ENCODE measurements at places on chromosomes 4 and X. TPM values are rescaled to one million over a fixed set of nuclear protein-coding genes. Genes with fewer than 3 reads are reported as not detected.

GRCh38 chr4:40721730-40722171 lies 28.0 kb upstream of the NSUN7 start:
- H3K27ac ChIP-seq = no peak overlapping the region
- peak; percentile 73 for DNase-seq
- no peak overlapping the region for H3K4me3 ChIP-seq
- no peaks in the 10 kb centered on the region for H3K36me3 ChIP-seq
- no peaks in the 10 kb centered on the region for H3K4me1 ChIP-seq

GRCh38 chrX:77003956-77004355 lies 443.2 kb upstream of the FGF16 start:
- no peak overlapping the region for H3K4me3 ChIP-seq
- no peaks in the 10 kb centered on the region for H3K27me3 ChIP-seq
- no peaks in the 10 kb centered on the region for H3K36me3 ChIP-seq
- H3K27ac ChIP-seq = no peak overlapping the region
- no peaks in the 10 kb centered on the region for H3K4me1 ChIP-seq
- no peak for DNase-seq

DNA sequence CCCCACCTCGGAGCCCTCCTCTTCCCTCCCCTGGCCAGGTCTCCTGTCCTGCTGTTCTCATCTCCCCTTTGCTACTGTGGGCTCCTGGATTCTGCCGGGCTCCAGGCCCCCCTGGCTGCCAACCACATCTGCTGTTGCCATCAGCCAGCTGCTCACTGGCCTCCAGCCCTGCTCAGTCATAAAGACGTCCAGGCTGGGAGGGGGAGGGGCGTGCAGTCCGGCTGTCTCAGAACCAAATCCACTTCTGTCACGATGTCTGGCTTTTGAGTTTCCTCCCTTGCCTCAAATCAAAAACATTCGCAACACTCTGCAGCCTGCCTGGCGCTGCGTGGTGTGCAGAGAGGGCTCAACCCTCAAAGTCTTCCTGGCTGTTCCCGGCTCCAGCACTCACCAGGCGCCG lies 7.1 kb downstream of the RASL11B start:
- H3K4me1 ChIP-seq = peaks cover 5% of the 10 kb centered on the region
- no peaks in the 10 kb centered on the region for H3K27me3 ChIP-seq
- no peak overlapping the region for H3K4me3 ChIP-seq

GRCh38 chr4:185425647-185426352 lies at the start of gene UFSP2:
Gene UFSP2 (minus strand): TSS chr4:185425964. CDS start chr4:185425868, 96 bp downstream.
- H3K27me3 ChIP-seq = no peaks in the 10 kb centered on the region
- peaks cover 9% of the 10 kb centered on the region for H3K4me1 ChIP-seq
- H3K27ac ChIP-seq = peak within 1 kb of the TSS; percentile 99
- peak; percentile 86 for DNase-seq
- no peaks in the 10 kb centered on the region for H3K36me3 ChIP-seq

DNA sequence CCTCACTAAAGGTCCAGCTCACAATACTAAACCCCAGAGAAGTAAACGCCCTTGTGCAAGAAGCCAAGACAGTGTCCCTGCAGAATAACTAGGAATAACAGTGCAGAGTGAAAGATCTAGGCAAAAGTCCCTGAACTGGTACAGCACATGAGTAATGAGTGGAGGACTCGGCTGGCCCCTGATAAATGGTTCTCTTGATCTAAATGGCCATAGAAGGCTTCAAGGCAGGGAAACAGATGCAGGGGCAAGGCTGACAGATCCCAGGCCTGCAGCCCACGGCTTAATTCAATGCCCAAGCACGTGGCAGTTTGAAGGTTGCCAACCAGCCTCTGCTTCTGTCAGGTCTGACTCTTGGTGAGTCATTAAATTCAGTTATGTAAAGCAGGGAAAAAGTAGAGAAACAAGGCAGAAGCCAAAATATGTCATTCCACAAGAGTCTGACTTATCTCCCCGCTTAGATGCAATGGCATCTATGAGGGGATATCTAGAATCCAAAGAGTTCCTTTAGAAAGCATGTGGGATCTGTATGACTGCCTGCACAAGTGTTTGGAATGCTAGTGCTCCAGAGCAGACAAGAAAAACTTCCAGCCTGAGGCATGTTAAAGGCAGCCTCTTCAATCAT lies 121.3 kb downstream of the PRDM5 start:
- H3K27me3 ChIP-seq = no peaks in the 10 kb centered on the region
- H3K27ac ChIP-seq = peak overlapping the region; percentile 16
- no peaks in the 10 kb centered on the region for H3K36me3 ChIP-seq
- no peaks in the 10 kb centered on the region for H3K4me1 ChIP-seq
- no peak overlapping the region for H3K4me3 ChIP-seq

DNA sequence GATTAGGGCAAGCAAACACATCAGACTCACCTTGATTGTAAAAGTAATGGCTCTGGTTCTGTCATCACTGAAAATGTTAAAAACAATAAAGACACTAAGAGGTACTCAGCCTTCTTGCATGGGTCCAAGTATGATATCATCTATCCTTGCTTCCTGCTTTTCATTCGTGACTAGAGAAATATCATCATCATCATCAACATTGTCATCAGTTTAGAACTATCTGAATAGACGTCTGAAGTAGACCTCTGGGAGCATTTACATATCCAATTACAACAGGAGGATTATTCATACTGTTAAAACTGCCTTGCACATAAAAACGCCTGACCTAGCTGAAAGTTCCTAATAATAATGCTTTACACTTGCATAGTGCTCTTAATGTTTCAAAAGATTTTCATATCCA lies 9.8 kb upstream of the FRAS1 start:
- no peaks in the 10 kb centered on the region for H3K27me3 ChIP-seq
- DNase-seq = no peak
- no peak overlapping the region for H3K4me3 ChIP-seq
- no peaks in the 10 kb centered on the region for H3K4me1 ChIP-seq
- no peaks in the 10 kb centered on the region for H3K36me3 ChIP-seq

DNA sequence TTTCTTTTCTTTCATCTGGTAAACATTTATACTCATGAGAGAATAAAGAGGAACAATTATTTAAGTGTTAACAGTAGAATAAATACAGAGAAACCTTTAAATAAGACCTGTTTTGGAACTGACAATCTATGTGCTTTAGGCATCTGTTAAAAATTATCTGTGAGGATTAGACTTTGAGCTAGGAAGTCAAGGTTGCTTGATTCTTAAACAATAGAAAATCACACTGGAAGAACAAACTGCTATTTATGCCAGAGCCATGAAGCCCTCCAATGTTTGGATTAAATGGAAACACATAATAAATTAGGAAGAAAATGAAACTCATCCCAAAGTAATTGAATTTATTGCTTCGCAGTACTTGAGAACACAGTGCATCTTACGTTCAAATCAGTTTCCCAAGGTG lies 207.2 kb upstream of the NPY2R start:
- H3K27me3 ChIP-seq = no peaks in the 10 kb centered on the region
- DNase-seq = no peak
- no peaks in the 10 kb centered on the region for H3K36me3 ChIP-seq
- H3K4me3 ChIP-seq = no peak overlapping the region
- H3K27ac ChIP-seq = no peak overlapping the region

- no peak overlapping the region for H3K4me3 ChIP-seq
- H3K27me3 ChIP-seq = no peaks in the 10 kb centered on the region
- no peaks in the 10 kb centered on the region for H3K4me1 ChIP-seq
- no peak overlapping the region for H3K27ac ChIP-seq
- H3K36me3 ChIP-seq = no peaks in the 10 kb centered on the region
These were observed 417.2 kb downstream of the TRAM1L1 start for GRCh38 chr4:116668190-116668589.

Gene GUCY1B1
- total RNA-seq = 39.3 TPM

Gene CXorf49
- total RNA-seq = not detected

Gene SH2D1A
- not detected for total RNA-seq

Gene KIAA1210
- not detected for total RNA-seq
